Esophagus muscularis mucosa (tissue), 4 donors: ENCODE measurements at places on chromosomes 13 and 19. TPM values are rescaled to one million over a fixed set of nuclear protein-coding genes. Genes with fewer than 3 reads are reported as not detected.

PRTN3 gene
- total RNA-seq: not detected

DNA sequence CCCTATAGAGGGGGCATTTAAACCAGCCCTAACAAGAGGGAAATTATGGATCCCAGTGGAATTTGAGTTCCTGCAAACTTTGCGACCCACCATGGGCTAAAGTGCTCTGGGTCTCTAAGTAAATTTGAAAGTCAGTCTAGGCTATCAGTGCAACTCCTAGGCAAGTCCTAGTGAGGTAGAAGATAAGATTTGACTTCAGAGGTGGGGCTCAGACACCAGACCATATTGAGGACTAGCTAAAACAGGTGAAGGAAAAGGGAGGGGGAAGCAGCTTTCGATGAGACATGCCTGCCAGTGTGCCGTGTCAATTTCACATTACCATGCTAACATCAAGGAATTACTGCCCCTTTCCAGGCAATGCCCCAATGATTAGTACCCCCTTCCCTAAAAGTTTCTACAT lies 38.4 kb downstream of the CD320 start:
- peaks cover 9% of the 10 kb centered on the region for H3K27me3 ChIP-seq
- no peak overlapping the region for H3K4me3 ChIP-seq
- DNase-seq: no peak
- H3K36me3 ChIP-seq: no peaks in the 10 kb centered on the region

DNA sequence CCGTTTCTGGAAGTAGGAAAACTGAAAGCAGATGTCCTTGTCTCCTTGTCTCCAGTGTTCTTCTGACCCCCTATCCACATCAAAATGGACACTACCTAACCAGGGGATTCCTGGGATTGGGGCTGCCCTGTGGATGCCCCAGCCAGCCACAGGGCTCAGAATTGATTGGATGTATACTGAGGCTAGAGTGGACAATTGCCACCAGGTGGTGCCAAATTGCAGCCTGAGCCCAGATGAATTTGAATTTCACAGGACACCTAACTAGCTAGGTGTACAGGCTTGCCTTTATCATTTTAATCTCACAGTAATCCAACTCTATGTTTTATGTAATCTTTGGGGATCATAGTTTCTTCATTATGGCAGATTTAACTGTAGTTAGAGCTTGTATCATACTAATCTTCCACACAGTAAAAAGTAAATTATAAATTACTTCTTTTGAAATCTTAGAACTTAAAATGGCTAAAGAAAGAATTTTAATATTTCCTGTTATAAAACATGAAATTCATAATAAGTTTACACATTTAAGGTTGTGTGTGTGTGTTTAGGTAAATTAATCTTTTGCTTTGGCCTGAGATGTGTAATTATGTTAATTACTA lies 58.0 kb downstream of the PIBF1 start:
- no peak for DNase-seq
- no peaks in the 10 kb centered on the region for H3K27me3 ChIP-seq
- H3K36me3 ChIP-seq: no peaks in the 10 kb centered on the region

GRCh38 chr13:74895042-74895796 lies 586.8 kb downstream of the TBC1D4 start:
- no peaks in the 10 kb centered on the region for H3K27me3 ChIP-seq
- no peak overlapping the region for H3K4me3 ChIP-seq
- no peak for DNase-seq
- no peaks in the 10 kb centered on the region for H3K36me3 ChIP-seq

LHB gene
- total RNA-seq: not detected

DNA sequence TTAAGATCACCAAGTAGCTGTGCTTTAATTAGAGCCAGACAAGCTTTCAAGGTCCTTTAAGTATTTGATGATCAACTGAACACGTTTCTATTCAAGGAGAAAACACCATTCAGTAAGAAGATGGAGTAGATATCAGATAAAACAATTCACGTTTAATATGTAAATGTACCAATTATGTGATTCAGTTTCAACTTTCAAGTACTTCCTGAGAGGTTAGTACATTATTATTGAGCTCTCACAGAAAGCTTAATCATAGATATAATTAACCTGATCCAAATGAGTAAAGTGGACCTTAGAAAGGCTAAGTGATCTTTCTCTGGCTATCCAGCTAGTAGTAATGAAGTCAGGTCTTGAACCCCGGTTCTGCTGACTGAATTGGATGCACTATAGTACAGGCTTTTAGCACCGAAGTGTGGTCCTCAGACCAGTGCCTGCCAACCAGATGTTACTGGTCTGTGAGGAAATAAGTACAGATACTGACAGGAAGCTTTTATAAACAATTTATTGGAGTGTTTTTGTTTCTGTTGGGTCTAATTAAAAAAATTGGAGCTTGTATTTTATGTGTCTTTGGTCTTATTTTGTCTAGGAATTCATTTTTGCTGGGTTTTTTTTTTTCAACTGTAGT lies 10.2 kb downstream of the CLN5 start:
- H3K27me3 ChIP-seq: no peaks in the 10 kb centered on the region
- H3K4me1 ChIP-seq: peaks cover 73% of the 10 kb centered on the region
- peaks cover 49% of the 10 kb centered on the region for H3K36me3 ChIP-seq
- no peak overlapping the region for H3K4me3 ChIP-seq
- H3K27ac ChIP-seq: no peak overlapping the region
- DNase-seq: no peak

DNA sequence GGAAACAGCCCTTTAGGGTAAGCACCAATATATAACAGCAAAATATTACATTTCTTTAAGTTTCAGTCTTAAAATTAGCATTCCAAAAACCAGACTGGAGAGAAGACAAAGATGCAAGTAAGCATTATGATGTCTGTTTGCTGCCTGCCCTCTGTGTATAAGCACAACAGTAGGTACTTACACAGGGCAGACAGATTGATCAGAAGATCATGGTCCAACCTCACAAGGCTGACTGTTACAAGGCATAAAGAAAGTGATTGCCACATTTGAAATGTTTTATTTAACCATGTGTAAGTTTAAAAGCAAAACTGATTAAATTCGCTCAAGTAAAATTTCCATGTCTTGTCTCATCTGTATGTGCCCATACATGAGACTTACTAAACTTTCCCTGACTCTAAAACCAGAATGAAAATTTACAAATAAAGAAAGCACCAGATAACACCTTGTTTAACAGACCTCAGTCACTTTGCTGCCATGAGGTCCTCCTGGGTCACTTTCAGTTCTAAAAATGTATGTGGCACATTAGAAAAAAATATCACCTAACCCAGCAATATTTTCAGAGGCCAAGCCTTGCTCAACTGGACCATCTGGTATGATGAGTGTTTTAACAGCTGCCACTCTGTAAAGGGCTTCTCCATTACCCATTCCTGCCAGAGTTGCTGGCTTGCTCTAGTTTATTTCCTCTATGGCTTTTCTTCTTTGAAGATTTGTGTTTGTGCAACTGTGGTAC lies 297.0 kb downstream of the RBM26 start:
- no peaks in the 10 kb centered on the region for H3K4me1 ChIP-seq
- H3K27ac ChIP-seq: no peak overlapping the region
- no peaks in the 10 kb centered on the region for H3K27me3 ChIP-seq
- no peak overlapping the region for H3K4me3 ChIP-seq
- H3K36me3 ChIP-seq: no peaks in the 10 kb centered on the region
- DNase-seq: no peak
